ENCODE measurements at places on chromosomes 12 and 14.

DNA sequence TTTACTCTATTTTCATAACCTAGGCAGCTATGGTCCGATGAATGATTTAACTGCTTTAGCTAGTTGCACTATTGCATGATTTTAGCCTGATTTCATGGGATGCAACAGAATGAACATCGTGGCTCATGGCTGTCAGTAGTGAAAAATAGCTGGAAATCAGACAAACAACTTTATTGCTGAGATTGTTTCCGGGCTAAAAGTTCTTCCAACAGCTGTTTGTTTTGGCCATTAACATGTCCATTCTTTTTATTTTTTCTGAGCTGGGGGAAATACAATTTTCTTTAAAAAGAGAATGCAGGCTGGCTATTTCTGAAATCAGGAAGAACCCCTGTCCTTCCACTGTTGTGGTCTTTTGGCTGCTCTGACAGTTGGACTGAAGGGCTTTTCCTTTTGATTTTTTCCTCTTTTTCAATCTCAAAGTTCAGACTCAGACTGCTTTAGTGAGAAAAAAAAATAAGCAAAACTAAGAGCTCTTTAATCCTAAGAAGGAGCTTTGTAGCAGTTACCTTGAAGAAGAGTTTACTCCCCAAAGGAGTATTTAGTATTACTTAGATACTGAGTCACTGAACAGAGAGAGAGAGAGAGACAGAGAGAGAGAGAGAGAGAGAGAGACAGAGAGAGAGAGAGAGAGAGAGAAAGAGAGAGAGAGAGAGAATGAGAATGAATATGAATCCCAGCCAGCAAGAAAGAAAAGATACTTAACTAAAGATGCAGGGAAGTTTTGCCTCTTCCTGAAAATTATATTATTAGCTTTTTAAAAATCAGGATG lies at the start of gene NAV3:
Gene NAV3 (plus strand): TSS at position 312 of the 769 bp plus-strand sequence. CDS start 568 bp downstream, outside the sequence.
- no peak for DNase-seq

DNA sequence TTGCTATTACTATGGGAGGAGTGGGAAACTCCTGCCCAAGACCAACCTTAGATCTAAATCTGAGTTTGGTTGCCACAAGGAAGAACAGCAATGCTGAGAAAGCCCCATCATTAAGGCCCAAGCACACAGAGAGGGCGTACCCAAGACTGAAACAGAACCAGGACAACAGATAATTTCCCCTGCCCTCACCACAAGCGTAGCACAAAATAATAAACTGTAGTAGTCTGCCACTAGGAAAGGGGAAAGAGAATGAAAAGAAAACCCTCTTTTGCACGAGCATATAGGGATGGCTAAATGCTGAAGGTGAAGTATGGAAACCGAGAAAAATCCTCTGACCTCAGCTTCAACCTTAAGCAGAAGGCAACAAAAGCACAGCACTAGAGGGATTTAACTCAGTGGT lies 76.5 kb upstream of the DHRS4 start:
- no peak for DNase-seq

DNA sequence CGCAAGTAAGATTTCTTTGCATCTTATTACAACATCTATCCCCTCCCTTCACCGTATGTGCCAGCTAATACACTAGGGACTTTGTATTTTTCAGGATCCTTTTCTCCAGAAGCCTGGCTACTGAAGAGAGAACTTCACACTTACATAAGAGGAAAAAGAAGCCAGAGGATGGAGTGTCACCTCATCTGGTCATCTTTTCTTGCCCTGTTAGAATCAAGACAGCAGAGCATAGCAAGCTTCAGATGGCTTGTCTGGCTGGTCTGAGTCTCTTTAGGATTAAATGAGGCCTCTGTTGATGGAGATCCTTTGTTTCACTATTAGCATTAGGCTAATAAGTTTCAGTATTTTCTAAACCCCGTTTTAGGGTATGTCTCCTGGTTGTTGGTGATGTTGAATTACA lies 14.4 kb upstream of the AACS start:
- no peak for DNase-seq

DNA sequence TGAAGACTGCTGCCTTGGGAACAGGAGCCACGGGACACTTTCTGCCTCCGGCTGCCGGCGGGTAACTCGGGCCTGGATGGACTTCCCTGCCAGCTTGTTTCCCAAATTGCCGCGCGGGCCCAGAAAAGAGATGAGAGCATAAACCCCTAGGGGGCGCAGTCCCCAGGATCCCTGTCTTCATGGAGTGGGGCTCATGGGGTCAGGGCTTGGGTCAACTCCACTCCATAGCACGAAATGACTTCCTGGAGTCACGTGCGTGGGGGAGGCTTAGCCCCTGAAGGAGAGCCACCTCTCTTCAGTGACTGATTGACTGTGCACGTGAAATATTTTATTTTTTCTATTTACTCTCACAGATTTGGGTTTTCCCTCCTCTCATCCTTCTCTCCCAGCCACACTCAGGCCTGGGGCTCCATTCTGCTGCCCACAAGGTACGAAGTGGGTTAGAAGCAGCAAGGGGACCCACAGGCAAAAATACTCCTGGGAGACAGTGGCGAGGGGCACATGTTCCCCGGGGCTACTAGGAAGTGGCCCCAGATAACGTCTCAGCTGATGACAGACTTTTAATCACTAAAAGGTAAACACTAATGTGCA lies 10.0 kb downstream of the PGF start:
- no peak for DNase-seq

GRCh38 chr12:90936230-90937005 lies 18.6 kb downstream of the CCER1 start:
- DNase-seq, result no peak

DNA sequence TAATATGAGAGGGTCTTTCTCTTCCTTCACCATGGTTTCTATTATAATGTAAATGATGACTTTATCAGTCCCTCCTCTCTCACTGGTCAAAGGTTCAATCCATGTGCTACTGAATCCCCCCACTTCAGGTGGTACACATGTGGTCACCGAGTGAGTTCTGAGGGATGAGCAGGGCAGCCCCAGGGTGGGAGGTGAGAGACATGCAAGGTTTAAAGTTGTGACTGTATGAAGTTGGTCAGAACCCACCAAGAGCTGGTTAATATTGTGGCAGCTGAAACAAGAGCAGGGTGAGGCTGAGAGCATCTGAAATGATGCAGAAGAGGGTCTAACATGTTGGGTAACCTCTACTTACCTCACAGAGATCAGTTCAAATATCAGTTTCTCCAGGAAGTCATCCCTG lies 444.7 kb upstream of the FBXO33 start:
- DNase-seq, result no peak

Data from activated CD4-positive, alpha-beta T cell treated with anti-CD3 and anti-CD28 coated beads, Interleukin-2, amount 50 U/mL, for 1 hour (primary cell).